Placental epithelial cell (primary cell): ENCODE measurements at places on chromosomes 1 and 21. TPM values are rescaled to one million over a fixed set of nuclear protein-coding genes. Genes with fewer than 3 reads are reported as not detected.

Gene C1QTNF12
- total RNA-seq = 0.79 and 1.7 TPM in 2 replicates

Gene SPATA21
- not detected in 2 replicates for total RNA-seq

Gene LIX1L
- total RNA-seq = 7.9 and 12.5 TPM in 2 replicates

Gene PER3
- total RNA-seq = 8.0 and 11.8 TPM in 2 replicates

Gene BECN2
- not detected in 2 replicates for total RNA-seq

Gene TNFRSF14
- total RNA-seq = 2.0 and 5.4 TPM in 2 replicates

Gene HLX
- not detected in 2 replicates for total RNA-seq

Gene UBXN10
- 0.39 and 0.43 TPM in 2 replicates for total RNA-seq

Gene UBR4
- total RNA-seq = 116 and 131 TPM in 2 replicates

Gene SYPL2
- total RNA-seq = 0.11 and 0.39 TPM in 2 replicates

Gene RGS7
- under 0.01 TPM in 1 of 2 replicates, not detected in the other for total RNA-seq

Gene FAM78B
- not detected in 2 replicates for total RNA-seq

Gene SCP2
- 102 and 116 TPM in 2 replicates for total RNA-seq

Gene CACNA1S
- not detected in 2 replicates for total RNA-seq
